CD8-positive, alpha-beta T cell (primary cell): ENCODE measurements at places on chromosomes 5 and 9.
A peak's percentile ranks its signal among the peaks of the same experiment; 100 is the strongest.

DNA sequence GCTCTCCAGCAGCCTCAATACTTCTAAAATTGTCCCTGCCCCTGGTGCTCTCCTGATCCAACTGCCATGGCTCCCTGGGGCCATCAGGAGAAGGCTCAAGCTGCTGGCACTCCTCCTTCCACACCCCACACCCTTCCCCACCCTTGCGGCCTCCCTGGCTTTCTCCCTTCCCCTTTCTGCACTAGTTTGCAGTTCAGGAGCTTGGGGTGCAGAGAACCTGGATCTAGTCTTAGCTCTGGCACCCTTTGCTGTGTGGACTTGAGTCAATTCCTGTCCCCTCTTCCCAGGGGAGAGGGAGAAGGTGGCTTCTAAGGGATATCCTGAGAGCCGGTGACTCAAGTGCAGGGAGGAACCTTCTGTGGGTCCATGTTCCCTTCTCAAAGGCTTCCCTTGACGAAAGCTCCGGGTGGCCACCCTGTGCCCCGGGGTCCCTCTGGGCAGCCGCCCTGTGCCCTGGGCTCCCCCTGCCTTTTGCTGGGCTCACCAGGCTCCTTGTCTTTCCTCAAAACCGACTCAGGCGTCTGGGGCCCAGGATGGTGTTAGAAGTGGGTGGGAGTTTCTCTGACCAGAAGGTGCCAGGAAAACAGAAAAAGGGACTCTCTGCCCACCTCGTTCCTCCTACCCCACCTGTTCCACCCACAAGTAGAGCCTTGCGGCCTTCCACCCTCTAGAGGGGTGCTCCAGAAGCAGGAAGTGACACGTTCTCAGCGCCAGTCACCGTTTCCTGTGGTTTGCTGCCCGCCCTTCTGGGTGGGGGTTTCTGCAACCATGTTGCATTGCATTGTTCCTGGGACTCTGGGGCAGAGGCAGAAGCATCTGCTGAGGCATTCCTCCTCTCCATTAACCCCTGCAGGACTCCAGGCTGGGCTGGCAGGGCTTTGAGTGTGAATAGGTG lies 15.0 kb downstream of the GLIPR2 start:
- DNase-seq, result peak; percentile 92

DNA sequence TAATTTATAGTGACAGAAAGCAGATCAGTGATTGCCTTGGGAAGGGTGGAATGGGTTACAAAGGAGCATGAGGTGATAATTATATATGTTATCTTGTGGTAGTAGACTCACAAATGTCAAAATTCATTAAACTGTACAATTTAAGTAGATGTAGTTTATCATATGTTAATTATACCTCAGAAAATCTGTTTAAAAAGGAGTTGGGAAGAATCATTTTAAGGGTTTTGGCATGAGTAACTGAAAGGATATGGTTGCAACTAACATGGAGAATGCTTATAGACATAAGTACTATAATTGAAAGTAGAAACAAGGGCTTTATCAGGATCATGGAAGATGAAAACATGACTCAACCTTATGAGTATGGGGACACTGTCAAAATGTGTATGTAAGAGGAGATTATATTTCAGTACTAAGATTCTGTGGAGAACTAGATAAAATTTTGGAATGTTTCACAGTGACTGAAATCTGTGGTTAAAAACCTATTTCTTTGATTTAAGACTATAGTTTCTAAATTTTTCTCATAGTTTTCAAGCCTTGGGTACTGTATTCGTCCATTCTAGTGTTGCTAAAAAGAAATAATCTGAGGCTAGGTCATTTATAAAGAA lies 73.3 kb downstream of the FCHO2 start:
- DNase-seq, result no peak

DNA sequence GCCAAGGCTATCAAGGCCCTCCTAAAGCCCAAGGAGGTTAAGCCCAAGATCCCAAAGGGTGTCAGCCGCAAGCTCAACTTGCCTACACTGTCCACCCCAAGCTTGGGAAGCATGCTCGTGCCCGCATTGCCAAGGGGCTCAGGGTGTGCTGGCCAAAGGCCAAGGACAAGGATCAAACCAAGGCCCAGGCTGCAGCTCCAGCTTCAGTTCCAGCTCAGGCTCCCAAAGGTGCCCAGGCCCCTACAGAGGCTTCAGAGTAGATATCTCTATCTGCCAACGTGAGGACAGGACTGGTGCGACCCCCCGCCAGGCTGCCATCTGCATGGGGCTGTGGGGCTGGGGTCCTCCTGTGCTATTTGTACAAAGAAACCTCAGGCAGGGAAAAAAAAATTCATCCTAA lies 3.3 kb downstream of the HOMER1 start:
- no peak for DNase-seq

GRCh38 chr9:137163365-137163715 lies 6.5 kb downstream of the LRRC26 start:
- DNase-seq, result no peak

DNA sequence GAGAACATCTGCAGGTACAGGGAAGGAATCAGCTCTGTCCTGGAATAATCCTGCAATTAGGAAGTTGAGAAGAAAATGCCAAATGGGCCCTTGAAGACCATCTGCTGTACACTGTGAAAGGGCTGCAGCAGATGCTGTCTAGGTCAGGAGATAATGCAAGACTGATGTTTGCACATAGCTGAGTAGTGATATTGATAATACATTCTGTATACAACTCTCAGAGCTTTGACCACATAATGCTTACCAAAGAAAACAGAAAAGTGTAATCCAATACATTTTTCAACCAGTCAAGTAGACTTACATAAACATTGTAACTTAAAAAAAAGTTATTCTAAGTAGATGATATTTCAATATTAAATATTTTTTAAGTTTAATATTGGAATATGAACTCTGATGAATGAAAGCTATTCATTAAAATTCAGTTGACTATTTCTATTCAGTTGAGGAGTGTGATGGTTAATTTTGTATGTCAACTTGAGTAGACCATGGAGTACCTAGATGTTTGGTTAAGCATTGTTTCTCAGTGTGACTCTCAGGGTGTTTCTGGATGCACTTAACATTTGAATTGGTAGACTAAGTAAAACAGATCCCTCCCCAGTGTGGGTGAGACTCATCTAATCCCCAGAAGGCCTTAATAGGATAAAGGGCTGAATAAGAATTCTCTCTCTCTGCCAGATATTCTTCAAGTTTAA lies 380.1 kb upstream of the PRR16 start:
- no peak for DNase-seq
